ENCODE measurements at places on chromosomes 5 and 9.

DNA sequence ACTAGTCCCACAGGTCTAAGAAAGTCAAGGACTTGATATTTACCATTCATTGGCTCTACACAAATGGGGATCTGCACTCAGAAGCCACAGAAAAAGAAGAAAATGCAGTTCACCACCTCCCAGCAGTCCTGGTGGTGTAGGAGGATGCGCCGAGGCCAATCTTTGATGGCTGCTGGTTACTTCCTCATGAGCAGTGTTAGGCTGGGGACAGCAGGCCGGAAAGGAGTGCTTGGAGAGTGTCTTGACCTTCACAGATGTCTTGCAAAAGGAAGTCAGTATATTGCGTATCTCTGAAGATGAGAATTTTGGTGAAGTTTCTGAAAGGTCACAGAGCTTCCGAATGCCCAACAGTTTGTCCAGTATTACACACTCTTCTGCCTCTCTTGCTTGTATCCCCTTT is 597.0 kb downstream of the EBF1 start:
- DNase-seq, result no peak

GRCh38 chr9:136890661-136891060 is 4.3 kb downstream of the TRAF2 start:
- no peak for DNase-seq

DNA sequence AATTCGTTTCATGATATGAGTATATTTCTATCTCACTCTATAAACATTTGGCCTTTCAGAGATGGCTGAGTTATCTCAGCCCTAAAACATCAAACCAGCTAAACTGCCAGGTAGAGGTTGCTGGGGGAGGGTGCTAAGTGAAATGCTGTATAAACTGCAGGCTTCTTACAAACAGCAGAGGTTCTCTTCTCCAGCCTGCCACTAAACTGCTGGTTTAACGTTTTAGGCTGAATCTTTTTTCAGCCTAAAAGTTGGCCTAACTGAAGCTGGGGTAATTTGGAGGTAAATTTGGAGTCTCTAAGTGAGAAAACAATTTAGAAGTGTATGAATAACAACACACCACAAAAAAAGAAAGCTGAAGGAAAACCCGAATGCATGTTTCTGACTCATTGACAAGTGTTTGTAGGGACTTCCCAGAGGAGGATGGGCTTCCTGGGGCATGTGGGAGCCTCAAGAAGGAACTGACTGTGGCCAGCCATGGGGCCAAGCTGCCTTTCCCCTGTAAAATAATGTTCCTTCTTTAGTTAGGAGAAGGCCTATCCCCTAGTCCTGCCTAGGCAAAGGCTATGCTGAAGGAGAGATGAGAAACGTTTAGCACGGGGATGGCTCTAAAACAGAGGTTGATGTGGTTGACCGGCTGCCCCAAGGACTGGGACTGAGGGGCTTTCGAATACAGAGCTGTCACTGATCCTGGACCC is 44.3 kb downstream of the SLC28A3 start:
- no peak for DNase-seq

GRCh38 chr9:93950619-93951601 is 4.2 kb downstream of the BARX1 start:
- DNase-seq, result no peak

- DNase-seq, result no peak
These were observed 17.1 kb downstream of the SHB start for GRCh38 chr9:38051780-38052546.

DNA sequence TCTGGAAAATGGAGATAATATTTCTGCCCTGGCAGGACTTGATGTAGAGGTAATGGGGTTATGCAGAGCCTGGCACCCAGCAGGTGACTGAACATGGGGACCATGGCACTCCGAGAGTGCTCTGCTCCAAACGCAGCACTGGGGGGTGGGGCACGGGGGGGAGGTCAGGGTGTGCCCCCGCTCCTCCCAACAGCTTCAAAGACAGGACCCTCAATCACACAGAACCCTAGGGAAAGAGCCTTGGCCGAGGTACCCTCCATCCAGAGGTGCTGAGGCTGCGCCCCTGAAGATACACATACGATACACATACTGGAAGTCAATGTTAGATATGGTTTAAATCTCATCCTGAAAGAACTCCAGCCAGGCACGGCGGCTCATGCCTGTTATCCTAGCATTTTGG is 26.6 kb upstream of the CEP72 start:
- DNase-seq, result no peak

- DNase-seq, result no peak
These were observed 151.7 kb upstream of the RFX3 start for GRCh38 chr9:3677541-3677940.

DNA sequence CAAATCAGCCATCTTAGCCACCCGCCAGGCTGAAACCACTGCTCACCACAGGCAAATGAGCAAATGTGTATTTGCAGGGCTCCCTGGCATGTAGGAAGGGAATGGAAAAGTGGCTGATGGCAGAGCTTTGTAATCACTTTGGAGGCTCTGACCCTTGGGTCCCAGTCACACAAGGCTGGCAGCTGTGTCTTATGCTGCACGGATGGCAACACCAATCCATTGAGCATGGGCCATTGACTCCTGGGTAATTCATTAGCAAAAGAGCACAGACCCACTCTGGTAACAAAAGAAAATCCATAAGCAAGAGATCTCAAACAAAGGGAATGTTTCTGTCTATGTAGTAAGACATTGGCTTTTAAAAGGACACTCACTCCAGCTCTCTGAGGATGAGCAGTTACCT is 57.6 kb downstream of the SPOCK1 start:
- DNase-seq, result no peak

DNA sequence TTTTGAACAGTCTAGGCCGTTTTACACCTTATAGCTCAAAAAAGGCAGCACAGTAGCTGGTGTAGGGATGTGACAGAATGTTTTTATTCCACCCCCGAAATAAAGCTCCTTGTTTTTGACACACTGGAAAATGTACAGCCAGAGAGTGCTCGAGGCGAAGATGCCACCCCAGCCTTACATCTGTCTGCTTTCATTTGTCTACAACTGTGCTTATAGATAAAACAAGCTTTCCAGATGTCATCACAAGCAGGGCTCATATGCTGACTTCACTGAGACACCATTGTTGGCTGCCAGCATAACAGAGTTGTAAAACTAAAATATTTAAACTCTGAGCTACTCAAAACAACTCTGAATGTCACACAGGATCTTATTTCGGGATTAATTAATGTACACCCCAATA is 386.3 kb downstream of the BNC2 start:
- no peak for DNase-seq

DNA sequence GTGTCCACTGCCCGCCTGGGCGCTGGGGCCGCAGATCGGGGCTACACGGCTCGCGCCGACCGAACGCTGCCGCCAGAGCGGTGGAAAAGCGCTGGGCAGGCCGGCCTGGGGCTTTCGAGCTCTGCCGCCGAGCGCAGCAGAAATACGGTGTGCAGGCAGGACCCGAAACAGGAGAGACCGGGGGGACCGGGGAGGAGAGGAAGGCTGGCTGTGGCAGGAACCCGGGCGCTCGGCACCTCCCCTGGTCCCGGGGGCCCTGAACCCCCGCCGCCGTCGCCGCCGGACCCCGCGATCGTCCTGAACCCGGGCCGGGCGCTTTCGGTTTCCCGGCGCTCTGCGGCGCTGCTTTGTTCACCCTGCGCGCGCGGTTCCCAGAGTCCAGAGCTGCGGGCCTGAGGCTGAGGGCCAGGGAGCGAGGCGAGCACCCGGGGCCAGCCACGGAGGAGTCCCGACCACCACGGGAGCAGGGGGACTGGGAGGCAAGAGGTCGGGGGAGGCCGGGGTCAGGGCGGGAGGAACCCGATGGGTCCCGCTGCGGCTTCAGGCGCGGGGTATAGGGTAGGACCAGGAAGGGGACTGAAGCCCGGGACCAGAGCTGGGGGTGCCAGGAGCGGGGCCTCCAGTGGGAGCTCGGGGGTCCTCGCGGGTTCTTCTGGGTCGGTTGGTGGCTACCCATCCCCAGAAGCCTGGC is 12.0 kb downstream of the IRX2 start:
- DNase-seq, result no peak

- DNase-seq, result no peak
These were observed at the start of gene MGAT4B for GRCh38 chr5:179806250-179807048. Gene MGAT4B, minus strand, starts transcription at chr5:179806866. Its CDS starts 283 bp downstream, at chr5:179806583.

- DNase-seq, result no peak
These were observed 27.3 kb downstream of the PUM3 start for GRCh38 chr9:2816476-2817141.

DNA sequence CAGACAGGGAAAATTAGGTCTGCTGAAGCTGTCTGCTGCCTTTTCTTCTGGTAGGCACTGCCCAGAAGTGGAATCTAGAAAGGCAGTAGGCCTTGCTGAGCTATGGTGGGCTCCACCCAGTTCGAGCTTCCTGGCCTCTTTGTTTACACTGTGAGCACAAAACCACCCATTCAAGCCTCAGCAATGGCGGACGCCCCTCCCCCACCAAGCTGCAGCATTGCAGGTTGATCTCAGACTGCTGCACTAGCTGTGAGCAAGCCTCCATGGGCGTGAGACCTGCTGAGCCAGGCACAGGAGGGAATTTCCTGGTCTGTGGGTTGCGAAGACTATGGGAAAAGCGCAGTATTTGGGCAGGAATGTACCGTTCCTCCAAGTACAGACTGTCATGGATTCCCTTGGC is 18.5 kb downstream of the AGTPBP1 start:
- DNase-seq, result no peak
